ENCODE measurements at places on chromosomes 2 and 18.

DNA sequence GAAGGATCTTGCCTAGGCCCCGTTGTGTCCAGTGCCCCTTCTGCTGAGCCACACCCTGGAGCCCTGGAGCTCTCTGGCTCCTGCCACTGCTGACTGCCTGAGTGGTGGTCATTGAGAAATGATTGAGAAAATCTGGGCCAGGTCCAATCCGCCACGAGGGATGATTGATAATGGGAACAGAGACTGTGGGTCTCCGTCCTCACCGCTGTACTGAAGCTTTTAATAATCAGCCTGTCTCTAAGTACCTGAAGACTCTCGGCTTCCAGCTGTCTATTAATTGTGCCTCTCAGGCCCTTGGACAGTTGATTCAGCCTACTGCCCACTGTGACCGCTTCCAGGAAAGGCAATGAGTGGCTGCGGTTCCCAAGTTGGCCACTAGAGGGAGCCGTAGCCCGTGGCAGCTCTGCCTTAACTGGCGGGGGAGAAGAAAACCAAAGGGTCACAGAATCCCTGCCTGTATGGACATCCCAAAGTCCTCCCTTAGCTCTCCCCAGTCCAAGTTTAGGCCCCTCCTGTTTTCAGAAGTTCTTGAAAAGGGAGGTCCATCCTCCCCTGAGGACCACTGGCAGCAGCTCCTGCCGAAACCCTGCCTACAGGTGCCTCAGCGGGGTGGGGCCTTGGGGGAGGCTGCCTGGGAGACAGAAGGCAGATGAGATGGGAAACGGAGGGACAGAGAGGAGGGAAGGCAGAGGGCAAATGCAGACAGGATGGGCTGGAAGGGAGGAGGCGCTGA, 213.6 kb downstream of the TNS1 start:
- DNase-seq, result peak; percentile 6

DNA sequence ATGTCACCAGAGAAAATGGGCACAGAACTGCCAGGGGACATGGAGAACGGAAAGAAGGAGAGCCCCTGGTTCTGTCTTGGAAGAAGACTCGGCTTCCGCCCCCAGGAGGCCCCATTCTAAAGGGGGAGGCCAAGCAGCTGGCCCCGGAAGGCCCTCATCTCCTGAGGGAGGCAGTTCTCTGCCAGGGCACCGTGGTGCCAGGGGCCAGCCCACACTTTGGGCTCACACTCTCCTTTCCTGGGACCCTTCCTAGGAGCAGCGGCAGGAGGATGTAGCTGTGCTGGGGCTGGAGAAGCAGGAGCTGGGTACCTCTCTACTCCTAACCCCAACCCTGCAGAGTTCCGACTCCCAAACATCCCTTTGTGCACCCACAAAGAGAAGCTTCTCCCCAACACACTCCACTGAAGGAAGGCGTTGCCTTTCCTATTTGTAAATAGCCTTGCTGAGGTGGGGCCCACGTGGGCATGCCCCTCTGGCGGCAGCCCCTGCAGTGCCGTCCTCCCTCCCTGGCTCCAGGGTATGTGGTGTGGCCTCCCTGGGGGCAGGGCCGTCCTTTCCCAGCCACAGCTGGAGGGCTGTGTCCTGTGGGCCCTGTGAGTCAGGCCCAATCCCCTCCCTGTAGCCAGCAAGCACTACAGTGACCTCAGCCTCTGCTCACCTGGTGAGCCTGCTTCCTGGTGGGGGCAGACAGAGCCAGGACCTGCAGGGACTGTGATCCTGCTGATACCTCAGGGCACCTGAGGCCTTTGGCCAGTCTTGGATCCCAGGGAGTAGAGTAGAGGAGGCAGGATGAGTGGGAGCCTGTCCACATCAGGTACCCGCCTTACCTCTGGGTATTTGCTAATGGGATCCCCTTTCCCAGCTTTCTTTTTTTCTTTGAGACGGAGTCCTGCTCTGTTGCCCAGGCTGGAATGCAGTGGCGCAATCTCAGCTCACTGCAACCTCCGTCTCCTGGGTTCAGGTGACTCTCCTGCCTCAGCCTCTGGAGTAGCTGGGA, 26.6 kb downstream of the ZFP36L2 start:
- no peak for DNase-seq

GRCh38 chr18:58449464-58449863, 179.4 kb downstream of the ALPK2 start:
- no peak for DNase-seq

DNA sequence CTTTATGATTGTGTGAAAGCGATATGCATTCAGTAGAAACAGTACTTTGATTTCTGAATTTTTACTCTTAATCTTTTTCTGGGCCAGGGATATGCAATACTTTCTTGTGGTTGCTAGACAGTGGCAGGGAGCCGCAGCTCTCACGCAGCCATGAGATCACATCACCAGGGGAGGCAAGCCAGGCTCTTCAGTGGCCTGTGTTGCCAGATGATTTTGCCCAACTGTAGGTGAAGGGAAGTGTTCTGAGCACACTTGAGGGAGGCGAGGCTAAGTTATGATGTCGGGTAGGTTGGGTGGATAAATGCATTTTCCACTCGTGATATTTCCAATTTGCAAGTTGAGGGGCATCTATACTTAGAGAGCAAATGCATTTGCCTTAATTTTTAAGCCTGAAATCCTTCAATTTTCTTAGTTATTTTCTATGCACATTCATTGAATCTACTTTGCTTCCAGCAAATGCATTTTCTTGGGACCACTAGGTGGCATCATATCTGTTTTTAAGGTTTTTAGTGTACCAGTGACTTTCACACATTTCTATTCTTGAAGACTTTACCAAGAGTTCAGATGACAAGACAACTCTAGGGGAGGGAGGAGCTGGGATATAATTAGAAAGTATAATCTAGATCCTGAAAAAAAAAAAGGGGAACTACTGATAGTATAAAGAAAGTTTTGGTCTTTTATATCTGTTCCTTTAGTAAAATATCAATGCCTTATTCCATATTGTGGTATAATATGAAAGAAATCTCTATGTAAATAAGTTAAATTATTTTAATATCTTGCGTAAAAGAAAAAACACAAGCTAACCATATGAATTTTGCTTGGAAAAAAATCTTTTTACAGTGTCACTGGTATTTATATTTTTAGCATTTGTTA, 643.3 kb downstream of the SOCS6 start:
- DNase-seq, result peak; percentile 69

- no peak for DNase-seq
Measured at GRCh38 chr2:60526623-60527022, 26.8 kb downstream of the BCL11A start.

GRCh38 chr18:79405781-79406575, 10.2 kb downstream of the NFATC1 start:
- DNase-seq, result no peak

DNA sequence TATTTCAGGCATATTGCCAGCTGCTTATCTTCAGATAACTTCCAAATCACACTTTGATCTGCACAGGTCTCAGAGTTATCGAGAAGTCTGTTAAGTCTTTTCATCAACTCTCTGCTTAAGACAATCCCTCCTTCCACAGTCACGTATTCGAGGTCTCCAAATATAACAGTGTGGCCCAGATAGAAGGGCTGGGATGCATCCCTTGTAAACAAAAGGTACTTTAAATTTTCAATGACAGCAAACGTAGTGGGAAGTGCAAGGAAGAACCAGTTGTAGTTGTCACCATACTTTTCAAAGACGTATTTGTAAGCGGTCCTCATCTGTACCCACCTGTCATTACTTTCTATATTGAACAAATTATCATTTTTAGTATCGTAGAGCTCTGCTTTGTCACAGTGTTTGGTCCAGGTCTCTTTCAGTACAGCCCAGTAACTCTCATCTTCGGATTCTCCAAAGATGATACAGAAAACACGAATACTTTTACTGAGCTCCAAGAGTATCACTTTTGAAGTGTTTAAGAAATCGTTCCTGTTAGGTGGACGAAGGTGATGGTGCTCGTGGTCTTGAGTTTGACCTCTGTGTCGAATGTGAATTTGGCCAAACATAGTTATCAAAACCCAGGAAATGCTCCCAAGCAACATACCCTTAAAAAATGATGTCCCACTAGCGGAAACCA, 445 bp downstream of the C1GALT1C1L start:
- DNase-seq, result no peak

- no peak for DNase-seq
Measured at GRCh38 chr2:217588266-217588665, 414.5 kb downstream of the TNS1 start.

DNA sequence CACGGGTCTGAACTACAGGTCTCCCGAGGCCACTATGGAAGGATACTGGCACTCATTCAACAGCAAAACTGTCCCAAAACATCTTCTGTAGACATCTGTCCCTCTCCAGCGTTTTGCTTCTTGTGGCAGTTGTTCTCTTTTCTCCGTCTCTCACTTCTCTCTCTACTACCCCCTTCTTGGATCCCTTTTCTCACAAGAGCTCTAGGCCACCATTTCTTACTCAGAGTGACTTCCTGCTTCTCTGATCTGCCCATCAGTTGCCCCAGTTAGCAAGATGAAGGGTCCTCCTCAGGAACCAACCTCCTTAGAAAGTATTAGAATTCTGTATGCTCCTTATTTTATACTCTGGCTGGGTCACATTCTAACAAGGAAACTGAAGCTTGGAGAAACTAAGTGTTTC, 32.6 kb downstream of the BCL2 start:
- DNase-seq, result no peak

- DNase-seq, result no peak
Measured at GRCh38 chr2:43028188-43028587, 198.2 kb downstream of the ZFP36L2 start.

DNA sequence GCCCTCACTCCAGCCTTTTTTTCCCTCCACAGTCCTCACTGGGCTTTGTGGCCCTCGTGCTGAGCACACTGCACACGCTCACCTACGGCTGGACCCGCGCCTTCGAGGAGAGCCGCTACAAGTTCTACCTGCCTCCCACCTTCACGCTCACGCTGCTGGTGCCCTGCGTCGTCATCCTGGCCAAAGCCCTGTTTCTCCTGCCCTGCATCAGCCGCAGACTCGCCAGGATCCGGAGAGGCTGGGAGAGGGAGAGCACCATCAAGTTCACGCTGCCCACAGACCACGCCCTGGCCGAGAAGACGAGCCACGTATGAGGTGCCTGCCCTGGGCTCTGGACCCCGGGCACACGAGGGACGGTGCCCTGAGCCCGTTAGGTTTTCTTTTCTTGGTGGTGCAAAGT, 39.4 kb downstream of the STEAP3 start:
- no peak for DNase-seq

DNA sequence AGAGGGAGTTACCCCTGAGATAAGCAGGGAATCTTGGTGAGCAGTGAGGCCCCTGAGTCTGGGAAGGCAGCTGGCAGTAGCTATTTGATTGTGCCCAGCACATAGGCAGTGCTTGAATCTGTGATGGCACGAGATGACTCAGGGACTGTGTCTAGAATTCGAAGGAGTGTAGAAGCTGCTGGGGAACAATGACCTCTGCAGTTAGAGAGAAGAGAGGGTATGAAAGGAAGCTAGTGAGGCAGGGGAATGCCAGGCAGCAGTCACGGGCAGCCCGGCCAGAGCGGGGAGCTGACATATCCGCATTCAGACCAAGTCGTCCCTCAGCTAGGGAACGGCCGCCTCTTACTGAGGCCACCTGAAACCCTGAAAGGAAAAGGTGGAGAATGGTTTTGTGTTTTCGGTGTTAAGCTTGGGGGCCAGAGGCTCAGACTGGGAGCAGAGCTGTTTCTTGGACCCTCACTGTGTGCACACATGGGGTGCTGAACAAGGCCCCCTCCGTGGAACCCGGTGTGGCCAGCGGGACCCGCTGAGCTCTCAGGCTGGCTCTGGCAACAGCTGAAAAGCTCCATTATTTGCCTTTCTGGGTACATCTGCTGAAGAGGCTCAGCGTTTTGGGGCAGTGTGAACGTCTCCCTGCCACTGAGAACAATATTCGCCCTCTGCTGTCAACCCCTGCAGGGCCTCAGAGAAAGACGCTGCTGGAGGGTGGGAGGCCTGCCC, 32.9 kb downstream of the ARHGEF4 start:
- DNase-seq, result no peak

- DNase-seq, result no peak
Measured at GRCh38 chr2:140274891-140275290, 1494.7 kb upstream of the NXPH2 start.

DNA sequence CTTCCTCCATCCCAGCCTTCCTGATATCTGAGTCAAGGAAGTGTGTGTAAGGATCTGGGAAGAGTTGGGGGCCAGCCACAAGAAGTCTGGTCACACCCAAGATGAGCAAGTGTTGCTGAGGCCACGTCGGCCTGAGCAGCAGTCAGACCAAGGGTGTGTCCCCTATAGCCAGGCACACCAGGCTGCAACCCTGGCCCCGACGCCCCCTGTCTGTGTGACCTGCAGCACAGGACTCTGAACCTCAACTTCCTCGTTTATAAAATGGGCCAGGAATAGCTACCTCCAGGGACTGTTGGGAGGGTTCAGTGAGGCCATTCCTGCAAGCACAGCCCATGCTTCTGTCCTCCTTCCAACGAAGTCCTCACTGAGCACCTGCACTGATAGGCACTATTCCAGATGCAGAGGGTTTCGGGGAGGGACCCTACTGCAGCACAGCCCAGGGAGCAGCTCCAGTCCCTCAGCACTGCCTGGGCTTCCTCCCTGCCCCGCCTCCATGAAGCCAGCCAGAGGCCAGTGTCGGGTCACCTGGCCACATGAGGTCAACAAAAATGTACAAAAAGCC, 13.3 kb downstream of the LIMS2 start:
- DNase-seq, result no peak

- DNase-seq, result no peak
Measured at GRCh38 chr2:151553-152334, 105.4 kb upstream of the FAM110C start.

GRCh38 chr2:234257859-234258561, 207.5 kb downstream of the SPP2 start:
- DNase-seq, result peak; percentile 38

DNA sequence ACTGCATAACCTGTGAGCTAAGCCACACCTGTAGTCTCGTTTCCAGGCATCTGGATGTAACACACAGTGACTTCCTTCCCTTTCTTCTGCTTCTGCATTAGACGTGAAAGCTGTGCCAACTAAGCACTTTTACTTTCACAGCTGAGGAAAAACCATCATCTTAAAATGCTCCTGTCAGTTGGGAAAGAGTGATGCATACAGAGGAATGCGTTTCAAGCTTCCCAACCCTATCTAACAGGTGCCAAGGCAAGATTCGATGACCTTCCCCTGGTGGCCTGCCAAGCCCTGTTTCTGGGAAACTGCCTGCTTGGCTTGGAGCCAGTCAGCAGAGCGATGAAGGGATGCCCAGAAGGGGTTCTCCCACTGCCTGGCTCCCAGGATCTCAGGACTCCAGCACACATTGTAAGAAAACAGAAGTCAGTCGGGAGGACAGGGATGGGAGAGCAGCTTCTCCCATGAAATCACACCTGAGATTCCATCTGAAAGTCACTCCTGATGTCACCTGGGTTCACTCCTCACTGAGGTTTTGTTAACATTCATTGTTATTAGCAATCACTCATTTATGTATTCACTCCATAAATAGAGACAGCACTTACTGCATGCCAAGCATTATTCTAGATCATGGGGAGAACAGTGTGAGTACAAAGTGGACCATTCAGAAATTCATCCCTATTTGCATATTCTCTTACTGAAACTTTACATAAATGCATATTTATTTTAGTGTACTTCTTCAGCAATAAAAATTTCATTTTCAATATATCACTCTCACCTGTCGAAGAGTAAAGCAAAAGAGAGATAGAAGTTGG, 64.1 kb downstream of the DTNA start:
- no peak for DNase-seq

Measured in SHP77 treated with DMSO at 0.1 percent for 48 hours (cell line).